NCI-H1694 (cell line): ENCODE measurements at places on chromosomes 13 and 19.

- no peak for DNase-seq
Observed at GRCh38 chr19:15922021-15922420, 12.3 kb downstream of the CYP4F11 start.

GRCh38 chr19:29785955-29786589 lies 25.7 kb upstream of the CCNE1 start:
- DNase-seq = no peak

- DNase-seq = no peak
Observed at GRCh38 chr19:45069056-45069455, 7.2 kb downstream of the ZNF296 start.

- no peak for DNase-seq
Observed at GRCh38 chr13:35566340-35566739, 89.9 kb upstream of the MAB21L1 start.

- no peak for DNase-seq
Observed at GRCh38 chr13:21365574-21365973, 93.5 kb downstream of the ZDHHC20 start.

DNA sequence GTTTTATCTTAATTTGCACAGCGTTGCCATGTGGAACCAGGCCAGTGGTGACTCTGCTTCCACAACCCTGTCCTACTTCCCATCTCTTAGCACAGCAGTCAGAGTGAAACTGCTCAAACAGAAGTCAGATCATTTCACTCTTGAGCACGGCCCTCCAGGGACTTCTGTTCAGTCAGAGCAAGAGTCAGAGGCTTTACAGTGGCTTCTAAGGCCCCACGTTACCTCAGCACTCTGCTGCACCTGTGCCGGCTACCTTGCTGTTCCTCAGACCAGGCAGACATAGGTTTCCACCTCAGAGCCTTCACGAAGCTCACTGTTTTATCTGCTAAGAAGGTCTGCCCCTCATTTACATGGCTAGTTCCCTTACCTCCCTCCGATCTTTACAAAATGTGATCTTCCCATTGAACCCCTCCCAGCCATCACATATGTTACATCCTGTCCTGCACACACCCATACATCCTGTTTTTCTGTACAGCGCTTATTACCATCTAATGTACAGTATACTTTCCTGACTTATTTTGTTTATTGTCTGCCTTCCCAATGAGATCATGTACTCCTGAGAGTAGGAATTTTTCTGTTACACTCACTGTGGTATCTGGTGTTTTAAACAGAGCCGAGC lies 41.6 kb downstream of the TM9SF2 start:
- DNase-seq = no peak

DNA sequence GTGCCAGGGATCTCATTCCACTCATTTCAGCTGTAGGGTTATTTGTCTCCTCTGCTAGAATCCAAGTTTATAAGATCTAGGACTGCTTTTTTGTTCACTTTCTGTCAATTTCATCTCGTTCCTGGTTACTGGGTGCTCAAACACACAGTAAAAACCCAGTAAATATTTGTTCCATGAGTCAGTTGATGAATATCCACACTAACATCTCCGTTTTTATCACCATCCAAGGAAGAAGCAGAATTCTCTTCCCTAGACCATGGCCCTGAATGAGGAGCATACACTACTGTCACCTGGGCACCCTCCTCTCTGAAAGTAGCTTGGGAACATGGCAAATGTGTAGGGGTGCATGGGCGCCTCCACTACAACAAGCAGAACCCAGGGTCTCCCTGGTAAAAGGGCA lies 390.8 kb downstream of the FOXO1 start:
- no peak for DNase-seq

GRCh38 chr13:27360562-27360961 lies 63.9 kb upstream of the GTF3A start:
- no peak for DNase-seq

DNA sequence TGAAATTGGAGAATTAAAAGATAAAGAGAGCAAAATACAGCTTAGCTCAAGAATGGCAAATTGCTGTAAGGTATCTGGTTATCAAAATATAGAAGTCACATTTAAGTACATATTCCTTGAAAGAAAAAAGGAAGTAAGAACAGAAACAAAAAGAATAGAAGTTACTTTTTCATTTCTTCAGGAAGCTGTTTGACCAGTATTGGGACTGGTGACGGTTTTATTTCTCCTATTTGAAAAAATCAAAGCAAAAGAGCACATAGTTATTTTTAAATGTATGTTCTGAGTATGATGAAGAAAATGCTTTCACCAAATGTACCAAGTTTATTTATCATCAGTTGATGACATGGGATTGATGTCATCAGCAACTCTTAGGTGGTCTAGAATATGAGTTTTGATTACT lies 83.1 kb upstream of the OXGR1 start:
- DNase-seq = no peak

- DNase-seq = no peak
Observed at GRCh38 chr13:80374901-80375300, 34.0 kb upstream of the SPRY2 start.

DNA sequence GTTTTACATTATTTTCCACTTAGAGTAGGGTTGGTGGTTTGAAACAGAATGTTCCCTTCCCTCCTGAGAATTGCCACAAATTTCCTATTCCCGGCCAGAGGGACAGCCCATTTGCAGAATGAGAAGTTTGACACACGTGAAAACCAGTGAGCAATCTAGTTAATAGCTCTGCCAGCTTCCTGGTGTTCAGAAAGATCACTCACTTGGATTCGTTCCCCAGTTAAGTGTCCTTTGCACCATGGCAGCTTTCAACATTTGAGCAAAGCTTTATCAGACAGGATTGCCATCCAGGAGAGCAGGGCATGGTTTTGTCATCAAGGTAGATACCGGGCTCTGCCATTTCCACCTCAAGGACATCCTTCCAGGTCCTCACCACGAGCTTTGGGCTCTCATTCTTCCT lies 28.2 kb downstream of the RASL11A start:
- DNase-seq = no peak

- no peak for DNase-seq
Observed at GRCh38 chr13:60134376-60134775, 29.4 kb downstream of the DIAPH3 start.

DNA sequence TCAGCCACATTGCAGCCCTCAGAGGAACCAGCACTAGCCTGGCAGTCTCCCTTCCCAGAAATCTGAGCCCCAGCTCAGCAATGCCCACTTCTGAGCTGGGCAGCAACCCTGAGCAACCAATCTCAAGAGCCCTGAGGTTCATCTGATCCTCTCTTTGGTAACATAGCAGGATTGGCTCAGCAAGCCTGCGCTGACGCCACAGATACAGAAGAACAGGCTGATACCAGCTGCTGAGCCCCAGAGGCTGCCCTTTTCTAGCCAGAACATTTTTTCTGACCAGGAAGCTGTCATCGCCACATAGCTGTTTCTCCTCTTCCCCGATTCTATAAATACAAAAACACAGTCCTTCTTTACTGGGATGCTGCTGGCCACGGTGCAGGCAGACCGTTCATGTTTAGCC lies 59.8 kb downstream of the TRPM4 start:
- DNase-seq = no peak

DNA sequence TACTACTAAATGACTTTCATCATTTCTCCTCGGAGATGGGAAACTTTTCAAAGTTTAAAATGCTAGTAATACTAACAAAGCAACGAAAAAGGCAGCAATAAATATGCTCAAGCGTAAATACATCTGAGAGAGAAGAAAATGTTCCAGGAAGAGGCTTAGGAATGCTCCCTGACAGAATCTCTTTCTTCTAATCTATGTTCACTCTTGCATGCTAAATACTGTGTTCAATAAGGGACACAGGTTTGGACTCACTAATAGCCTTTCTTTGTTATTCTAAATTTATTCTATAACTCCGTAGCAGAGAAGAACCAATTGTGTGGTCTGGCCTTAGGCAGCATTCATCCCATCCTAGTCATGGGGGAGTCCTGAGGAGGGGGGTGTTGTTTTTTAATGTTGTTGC lies 823.0 kb downstream of the PCDH9 start:
- no peak for DNase-seq

- no peak for DNase-seq
Observed at GRCh38 chr19:38812841-38813320, at the start of gene LGALS4. Gene LGALS4 (minus strand): TSS chr19:38812945. CDS start chr19:38812886, 59 bp downstream.

DNA sequence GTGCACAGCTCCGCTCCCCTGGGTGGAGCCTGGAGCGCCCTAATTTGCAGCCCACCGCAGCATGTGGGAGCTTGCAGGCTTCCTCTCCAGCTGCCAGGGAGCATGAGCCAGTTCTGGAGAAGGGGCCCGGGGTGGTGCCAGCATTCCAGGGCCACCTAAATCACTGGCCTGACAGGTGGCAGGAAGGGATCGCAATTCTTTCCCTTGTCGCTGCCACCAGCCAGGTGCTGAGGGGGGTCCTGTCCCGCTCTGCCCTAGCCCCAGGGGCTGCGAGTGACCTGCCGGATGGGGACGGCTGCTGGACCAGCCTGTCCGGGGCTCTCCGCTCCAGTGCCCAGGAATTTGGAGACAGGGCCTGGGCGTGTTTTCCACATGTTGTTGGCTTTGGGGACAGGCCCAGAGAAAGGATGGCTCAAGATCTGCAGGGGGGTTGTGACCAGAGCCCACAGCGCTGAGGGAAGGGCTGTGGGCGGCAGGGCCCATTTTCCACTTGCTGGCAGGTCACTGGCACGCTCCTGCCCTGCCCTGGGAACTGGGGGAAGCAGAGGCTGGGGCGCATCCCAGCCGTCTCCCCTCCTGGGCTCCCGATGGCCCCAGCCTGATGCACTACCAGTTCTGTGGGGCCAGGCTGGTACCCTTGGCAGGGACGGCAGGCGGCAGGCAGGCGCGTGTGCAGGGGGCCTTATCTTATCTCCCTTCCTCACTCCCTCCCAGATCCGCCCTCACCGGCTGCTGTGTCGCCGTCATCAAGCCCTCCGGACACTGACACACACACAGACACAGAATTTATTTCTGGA lies 9.5 kb downstream of the NDUFA11 start:
- peak; percentile 13 for DNase-seq

- no peak for DNase-seq
Observed at GRCh38 chr13:56923626-56924140, 217.0 kb upstream of the PRR20A start.

DNA sequence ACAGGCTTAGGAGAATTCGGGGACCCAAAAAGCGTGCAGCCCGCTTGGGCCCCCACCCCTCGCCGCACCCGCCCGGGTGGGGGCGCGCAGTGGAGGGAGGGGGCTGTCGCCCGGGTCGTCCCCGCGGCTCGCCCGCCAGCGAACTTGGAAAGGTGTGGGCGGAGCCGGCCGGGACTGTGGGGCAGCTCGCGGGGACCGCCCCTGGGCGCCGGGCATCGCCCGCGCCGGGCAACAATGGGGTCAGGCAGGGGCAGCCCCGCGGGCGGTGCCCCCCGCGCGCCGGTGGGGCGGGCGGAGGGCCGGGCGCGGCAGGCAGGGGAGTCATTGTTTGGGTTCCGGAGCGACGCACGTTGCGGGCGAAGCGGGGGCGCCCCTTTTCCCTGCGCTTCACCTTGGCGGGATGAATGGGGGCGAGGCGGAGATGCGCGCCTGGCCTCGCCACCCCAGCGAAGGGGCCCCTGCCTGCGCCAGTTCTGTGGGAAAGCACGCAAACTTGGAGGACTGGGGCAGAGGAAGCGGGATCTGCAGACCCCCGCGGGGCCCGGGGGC lies 647 bp upstream of the KLF12 start:
- DNase-seq = no peak

- DNase-seq = no peak
Observed at GRCh38 chr13:100589178-100589725, 663 bp upstream of the GGACT start.

DNA sequence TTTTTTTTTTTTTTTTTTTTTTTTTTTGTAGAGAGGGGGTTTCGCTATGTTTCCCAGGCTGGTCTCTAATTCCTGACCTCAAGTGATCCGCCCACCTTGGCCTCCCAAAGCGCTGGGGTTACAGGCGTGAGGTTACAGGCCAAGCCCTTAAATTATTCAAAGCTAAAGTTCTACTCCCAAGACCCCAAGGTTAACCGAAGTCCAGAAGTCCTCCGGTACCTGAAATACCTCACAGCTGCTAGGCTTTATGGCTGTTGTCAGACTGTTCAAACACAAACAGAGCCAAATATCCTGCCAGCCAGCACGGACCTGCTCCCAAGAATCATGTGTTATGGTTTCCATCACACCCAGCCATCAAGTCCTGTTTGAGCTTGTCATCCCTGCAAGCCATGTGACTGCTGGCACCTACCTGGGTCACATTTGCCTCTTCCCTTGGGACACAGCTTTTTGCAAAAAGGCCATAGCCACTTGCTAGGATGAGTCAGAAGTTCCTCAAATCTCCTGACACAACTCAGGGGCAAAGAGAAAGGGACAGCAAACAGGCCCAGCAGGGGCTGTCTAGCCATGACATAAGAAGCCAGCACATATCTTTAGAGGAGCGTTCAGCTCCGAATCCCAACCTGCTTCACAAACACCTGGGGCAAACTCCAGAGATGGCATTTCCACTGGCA lies 129.9 kb downstream of the FOXO1 start:
- peak; percentile 25 for DNase-seq

DNA sequence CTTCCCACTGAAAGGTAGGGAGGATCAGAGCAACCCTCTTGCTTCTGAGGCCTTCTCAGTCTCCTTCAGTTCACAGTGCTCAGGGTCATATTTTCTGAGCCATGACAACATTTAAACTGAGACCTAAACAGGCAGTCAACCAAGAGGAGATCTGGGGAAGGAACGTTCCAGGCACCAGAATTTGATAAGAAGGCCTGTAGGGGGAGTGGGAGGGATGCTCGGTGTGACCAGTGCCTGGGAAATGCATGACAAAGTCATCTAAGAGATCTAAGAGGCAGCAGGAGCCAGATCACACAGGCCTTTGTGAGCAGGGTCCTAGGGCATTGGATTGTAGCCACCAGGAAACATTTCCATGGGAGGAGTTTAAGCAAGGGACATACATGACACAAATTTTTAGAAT lies 71.6 kb downstream of the SHISA2 start:
- peak; percentile 11 for DNase-seq

- DNase-seq = no peak
Observed at GRCh38 chr13:41802043-41802683, 158.7 kb downstream of the VWA8 start.

DNA sequence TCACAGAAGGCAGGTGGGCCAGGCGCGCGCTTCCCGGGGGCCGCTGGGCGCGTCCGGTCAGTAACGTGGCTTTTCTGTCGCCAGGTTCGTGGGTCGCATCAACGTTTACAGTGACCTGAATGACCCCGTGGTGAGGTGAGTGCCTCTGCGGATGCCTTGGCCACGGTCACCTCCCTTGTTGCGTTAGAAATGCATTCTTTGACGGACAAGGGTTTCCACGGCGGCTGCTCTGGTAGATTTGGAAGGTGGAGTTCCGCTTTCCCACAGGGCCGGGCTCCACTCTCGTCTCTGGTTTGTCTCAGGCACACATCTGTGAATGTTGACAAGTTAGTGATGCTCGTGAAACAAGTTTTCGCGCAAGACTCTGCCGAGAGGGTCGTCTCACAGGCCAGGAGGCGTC lies 130.0 kb downstream of the ATP11A start:
- DNase-seq = no peak

- DNase-seq = no peak
Observed at GRCh38 chr13:100803091-100803490, 128.5 kb upstream of the TMTC4 start.

- no peak for DNase-seq
Observed at GRCh38 chr13:43780666-43781065, 6.1 kb downstream of the ENOX1 start.
